ENCODE measurements at places on chromosomes 16 and 17.

- DNase-seq = no peak
Measured at GRCh38 chr16:56987692-56988091, 1.7 kb upstream of the NLRC5 start.

- DNase-seq = no peak
Measured at GRCh38 chr17:8119581-8120519, 1.5 kb upstream of the ALOXE3 start.

- DNase-seq = no peak
Measured at GRCh38 chr16:74700116-74700437, 585 bp downstream of the MLKL start.

DNA sequence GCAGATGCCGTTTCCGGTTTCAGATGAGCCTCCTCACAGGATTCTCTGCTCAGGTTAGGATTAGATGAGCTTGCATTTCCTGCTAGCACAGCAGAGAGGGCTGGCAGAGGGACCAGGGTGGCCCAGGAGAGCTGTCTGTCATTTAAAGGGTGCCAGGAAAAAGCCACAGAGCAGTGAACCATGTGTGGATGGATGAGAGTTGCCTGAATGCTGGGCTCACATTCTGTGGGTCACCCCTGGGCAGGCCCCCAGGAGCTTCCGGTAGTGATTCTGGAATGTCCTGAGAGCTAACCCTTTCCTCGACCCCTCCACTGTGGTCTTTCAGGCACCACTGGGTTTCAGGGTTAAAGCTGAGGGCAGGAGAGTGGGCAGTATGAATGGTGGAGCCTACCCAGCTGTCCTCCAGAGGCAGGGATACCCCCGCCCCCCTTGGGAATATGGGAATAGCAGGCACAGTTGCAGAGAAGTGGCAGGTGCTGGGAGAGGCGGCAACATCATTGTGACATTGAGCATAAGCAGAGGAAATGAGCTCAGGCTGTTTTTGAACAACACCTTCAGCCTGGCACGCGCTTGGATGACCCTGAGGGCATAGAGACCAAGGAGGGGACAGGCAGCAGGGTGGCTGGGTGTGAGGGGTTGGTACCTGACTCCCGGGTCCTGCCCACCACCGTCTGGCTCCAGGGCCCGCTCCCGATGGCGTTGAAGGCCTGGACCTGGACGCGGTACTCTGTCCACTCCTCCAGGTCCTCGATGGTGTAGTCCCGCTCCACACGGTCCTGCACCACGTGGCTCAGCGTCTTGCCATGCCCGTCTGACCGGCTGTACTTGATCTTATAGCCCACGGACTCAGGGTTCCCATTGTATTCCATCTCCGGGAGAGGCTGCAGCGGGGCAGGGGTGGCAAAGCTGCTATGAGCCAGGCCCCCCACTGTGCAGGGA, 83.0 kb upstream of the CDC42EP4 start:
- no peak for DNase-seq

GRCh38 chr16:29927070-29927905, 1.3 kb upstream of the KCTD13 start:
- no peak for DNase-seq

DNA sequence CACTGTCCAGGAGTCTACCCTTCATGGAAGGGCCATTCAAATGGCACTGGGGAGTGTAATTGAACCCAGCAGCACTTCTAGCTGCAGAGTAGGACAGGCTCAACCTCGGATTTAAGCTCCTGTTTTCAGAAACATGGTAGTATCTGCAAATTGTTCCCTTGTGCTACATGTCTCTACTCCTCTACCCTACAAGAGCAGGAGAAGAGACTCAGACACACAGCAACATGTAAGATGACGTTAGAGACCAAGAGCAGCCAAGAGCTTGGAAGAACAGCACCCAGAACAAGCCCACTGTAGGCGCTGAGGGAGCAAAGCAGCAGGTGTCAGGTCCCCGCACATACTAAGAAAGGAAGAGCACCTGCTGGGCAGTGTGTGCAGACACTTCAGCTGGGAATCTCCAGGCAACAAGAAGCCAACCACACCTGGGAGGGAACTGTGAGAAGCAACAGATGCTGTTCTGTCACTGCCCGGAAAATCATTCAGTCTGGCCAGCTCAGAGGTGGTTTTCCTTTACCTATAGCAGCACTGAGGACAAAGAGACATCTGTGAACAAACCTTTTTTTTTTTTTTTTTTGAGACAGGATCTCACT, 35.6 kb upstream of the MNT start:
- DNase-seq = no peak

- DNase-seq = no peak
Measured at GRCh38 chr17:40025991-40026815, 11.0 kb downstream of the CSF3 start.

- DNase-seq = no peak
Measured at GRCh38 chr17:49003557-49004511, 6.6 kb downstream of the IGF2BP1 start.

DNA sequence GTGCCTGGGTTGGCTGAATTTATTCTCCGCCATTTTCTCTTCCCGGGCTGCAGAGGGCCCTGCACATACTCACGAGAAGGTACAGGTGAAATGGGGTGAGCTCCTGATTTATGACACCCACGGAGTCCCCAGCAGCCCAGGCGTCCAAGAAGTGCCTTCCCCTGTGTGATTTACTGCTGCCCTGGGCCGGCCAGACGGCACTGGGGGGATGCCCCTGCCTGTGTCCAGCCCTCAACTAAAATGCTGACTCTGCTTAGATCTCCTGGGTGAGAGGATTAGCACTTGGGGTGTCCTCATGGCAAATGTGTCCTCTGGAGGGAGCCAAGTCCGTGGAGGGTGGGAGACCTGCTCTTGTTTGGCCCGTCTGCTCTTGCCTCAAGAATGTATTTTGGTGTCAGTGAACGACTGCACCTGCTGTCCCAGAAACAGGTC, 132.4 kb downstream of the MAF start:
- no peak for DNase-seq

DNA sequence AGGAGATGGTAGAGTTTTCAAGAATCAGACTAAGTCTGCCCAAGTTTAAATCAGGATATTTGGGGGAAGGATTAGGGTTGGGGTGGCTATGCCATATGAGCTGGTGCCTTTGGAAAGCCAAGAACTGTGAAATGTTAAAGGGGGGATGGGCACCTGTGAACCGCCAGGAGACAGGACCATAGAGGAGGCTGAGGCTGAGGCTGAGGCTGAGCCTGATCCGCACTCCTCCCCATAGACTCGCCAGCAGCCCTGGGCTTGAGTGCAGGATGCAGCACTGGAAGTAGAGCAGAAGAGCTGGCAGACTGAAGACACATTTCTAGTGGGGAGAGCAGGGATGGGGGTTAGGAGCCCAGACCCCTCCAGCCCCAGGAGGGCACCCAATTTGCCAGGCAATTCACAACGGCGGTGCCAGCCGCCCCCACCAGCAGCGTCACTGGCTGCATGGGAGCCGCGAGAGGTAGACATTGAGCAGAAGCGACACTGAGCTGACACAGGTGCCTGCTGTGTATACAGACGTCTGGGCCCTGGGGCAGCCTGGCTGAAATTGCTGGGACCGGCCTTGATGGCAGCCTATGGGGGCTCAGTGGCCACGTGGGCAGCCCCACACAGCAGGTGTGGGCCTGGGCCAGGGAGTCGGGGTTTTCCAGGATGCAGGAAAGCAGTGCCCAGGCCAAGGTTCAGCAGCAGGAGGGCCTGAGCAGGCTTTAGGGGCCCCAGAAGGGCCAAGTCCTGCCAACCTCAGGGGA, 9.2 kb downstream of the PIMREG start:
- DNase-seq = no peak

GRCh38 chr17:73066148-73066884, 26.2 kb downstream of the SLC39A11 start:
- DNase-seq = no peak

DNA sequence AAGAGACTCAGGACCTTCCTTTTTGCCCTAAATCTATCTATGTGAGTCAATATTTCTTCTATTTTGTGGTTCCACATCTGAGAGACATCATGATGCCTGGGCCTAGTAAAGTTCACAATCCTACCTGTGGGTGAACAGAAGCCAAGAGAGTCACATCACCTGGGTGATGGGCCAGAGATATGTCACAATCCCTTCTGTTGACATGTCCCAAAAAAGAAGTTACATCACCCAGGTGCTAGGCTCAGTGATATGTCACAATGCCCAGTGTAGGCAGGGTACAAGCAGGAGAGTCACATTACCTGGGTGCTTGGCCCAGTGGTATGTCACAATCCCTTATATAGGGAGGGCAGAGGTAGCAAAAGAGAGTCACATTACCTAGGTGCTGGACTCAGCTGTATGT, 2101.9 kb downstream of the TP53TG3F start:
- DNase-seq = no peak

- no peak for DNase-seq
Measured at GRCh38 chr16:50311134-50311528, 44.8 kb downstream of the ADCY7 start.

GRCh38 chr16:65281586-65281985, 159.7 kb upstream of the CDH11 start:
- no peak for DNase-seq

DNA sequence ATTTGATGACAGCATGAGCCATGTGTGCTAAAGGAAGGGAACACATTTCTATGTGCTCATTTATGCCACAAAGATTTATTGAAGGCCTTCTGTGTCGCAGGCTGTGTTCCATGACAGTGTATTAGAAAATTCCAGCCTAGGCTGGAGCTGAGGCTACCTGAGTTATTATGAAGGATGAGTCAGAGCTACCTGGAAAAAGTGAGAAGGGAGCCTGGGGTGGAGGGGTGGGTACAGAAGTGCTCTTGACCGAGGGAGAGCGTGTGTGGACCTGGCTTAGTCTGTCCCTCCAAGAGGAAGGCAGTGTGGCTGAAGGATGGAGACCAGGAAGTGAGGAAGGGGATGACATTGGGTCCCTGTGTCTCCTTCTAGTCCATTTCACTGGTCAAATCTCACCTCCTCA, 98.3 kb downstream of the N4BP1 start:
- DNase-seq = no peak

- no peak for DNase-seq
Measured at GRCh38 chr17:59345476-59345875, 14.0 kb downstream of the YPEL2 start.

DNA sequence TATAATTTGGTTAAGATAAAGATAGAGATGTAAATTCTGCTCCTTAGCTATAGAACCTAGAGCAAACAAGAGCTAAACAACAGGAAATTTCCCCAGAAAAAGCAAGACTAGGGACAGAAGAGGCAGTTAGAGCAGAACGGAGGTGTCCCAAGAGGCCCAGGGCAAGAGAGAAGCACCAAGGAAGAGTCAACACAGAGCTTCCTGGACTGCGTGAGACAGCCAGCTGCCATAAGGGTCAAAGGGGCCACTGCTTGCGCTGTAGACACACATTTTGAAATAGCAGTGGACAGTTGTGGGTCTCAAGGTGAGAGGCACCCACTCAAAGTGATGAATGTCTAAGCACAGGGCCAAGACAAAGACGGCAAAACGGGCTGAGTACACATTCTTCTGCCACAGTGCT, 156.6 kb downstream of the PARN start:
- DNase-seq = no peak

Data from iPS DF 6.9 (cell line).